Ovary (tissue), 10 donors: ENCODE measurements at places on chromosomes 3 and 15. TPM values are rescaled to one million over a fixed set of nuclear protein-coding genes. Genes with fewer than 3 reads are reported as not detected.

GRCh38 chr3:43994657-43995546 lies 246.8 kb upstream of the TOPAZ1 start:
- no peaks in the 10 kb centered on the region for H3K27me3 ChIP-seq
- no peak for DNase-seq
- no peaks in the 10 kb centered on the region for H3K36me3 ChIP-seq
- no peak overlapping the region for H3K4me3 ChIP-seq
- H3K4me1 ChIP-seq, result peaks cover 19% of the 10 kb centered on the region
- H3K27ac ChIP-seq, result no peak overlapping the region

- no peak overlapping the region for H3K27ac ChIP-seq
- DNase-seq, result no peak
- no peaks in the 10 kb centered on the region for H3K36me3 ChIP-seq
- no peak overlapping the region for H3K4me3 ChIP-seq
- H3K4me1 ChIP-seq, result peaks cover 4% of the 10 kb centered on the region
Observed at GRCh38 chr15:69660658-69661405, 208.2 kb downstream of the RPLP1 start.

DNA sequence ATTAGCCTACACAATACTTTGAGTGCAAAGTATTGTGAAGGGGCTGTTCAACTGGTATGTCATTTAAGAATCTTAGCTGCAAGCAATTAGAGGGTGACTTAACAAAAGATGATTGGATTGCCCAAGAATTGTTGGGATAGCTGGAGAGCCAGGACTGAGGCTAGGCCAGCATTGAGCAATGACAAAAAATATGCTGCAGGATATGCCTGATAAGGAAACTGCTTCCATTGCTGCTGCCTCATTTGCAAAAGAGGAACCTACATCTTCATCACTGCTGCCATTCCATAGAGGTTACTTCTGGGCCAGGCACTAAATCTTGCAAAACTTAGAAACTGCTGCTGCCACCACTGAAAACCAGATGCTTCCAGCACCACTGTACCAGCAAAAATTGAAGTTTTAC lies 108.0 kb upstream of the TBC1D5 start:
- no peaks in the 10 kb centered on the region for H3K36me3 ChIP-seq
- no peaks in the 10 kb centered on the region for H3K4me1 ChIP-seq
- DNase-seq, result no peak

- no peak overlapping the region for H3K27ac ChIP-seq
- no peaks in the 10 kb centered on the region for H3K27me3 ChIP-seq
- no peak for DNase-seq
Observed at GRCh38 chr15:99202176-99202552, 47.2 kb downstream of the TTC23 start.

DNA sequence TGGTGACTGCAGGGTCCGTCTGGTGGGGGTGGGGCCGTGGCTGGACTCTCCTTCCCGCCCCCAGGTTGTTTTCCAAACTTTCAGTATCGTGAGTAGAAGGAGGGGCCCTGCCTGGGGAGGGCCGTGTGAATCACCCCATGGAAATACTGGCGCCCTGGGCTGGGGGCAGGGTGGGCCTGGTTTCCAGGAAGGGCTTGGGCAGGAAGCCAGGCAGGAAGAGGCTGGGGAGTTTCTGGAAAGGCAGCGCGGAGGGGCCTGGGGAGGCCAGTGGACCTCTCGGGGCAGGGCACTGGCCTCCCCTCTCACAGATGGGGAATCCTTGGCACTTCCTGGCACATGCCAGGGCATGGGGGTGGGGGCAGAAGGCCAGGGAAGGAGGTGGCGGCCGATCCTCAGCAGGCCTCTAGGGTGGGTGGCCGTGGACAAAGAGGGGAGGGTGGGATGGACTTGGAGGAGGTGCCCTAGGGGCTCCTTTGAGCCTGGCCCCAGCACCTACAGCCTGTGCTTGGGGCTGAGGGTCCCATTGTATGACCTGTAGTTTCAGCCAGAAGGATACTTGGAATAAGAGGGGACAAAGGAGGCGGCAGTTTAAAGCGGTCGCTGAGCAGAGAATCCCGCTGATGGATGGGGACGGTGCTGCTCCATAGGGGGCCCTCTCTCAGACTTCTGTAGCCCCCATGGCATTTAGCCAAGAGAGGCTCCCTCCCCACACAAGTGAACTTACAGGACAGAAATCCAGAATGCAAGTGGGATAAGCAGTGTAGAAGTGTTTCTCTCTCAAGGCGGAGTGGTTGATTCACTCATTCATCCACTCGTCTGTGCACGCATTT lies 56.5 kb upstream of the GATA2 start:
- DNase-seq, result peak; percentile 54
- H3K36me3 ChIP-seq, result no peaks in the 10 kb centered on the region
- H3K4me1 ChIP-seq, result peaks cover 5% of the 10 kb centered on the region
- H3K4me3 ChIP-seq, result no peak overlapping the region
- H3K27me3 ChIP-seq, result no peaks in the 10 kb centered on the region

DNA sequence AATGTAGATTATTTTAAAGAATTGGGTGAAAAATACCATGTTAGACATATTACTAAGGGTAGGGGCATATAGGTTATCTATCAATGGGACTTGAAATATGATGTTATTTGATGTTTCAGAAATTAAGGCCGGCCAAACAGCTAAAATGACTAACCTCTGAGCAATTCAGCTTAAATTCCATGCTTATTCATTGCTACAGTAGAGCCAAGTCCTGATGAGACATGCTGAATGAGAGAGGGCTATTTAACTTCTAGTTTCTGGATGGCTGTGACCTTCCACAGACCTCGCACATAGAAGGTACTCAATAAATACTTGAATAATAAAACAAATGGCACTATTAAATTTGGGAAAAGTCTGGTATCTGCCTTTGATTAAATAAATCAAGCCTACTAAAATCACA lies 175.6 kb upstream of the WNT5A start:
- no peak overlapping the region for H3K27ac ChIP-seq
- H3K27me3 ChIP-seq, result no peaks in the 10 kb centered on the region
- no peak for DNase-seq
- H3K4me3 ChIP-seq, result no peak overlapping the region
- no peaks in the 10 kb centered on the region for H3K36me3 ChIP-seq
- H3K4me1 ChIP-seq, result no peaks in the 10 kb centered on the region

DNA sequence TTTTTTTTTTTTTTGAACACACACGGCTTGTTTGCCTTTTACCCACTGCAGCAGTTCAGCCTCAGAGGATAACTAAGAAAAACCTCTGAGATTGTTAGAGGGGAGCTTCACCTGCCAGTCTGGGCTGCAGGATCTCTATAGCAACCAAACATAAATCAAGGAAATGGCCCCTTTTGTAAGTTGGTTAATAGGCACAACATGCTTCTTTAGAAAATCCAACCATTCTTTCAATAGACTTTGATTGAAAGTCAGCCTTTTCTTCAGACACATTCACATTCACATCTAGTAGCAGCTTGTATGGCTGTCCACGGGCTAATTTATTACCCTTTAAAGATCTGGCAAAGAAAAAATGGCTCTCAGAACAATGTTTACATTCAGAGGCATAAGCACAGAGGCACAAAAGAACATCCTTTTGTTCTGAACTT lies 136.6 kb upstream of the RARB start:
- no peak overlapping the region for H3K4me3 ChIP-seq
- H3K27ac ChIP-seq, result no peak overlapping the region
- no peak for DNase-seq
- H3K27me3 ChIP-seq, result no peaks in the 10 kb centered on the region
- no peaks in the 10 kb centered on the region for H3K36me3 ChIP-seq
- H3K4me1 ChIP-seq, result no peaks in the 10 kb centered on the region

DNA sequence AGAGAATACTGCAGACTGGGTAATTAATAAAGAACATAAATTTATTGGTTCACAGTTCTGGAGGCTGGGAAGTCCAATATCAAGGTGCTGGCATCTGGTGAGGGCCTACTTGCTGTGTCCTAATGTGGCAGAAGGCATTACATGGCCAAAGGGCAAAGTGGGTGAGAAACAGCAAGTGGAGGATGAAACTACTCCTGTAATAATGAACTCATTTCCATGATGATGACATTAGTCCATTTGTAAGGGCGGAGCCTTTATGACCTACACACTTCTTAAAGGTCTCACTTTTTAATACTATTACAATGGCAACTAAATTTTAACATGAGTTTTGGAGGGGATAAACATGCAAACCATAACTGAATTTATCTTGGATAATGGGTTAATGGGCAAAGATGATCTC lies 139.6 kb upstream of the SGO1 start:
- no peak overlapping the region for H3K4me3 ChIP-seq
- DNase-seq, result no peak
- no peaks in the 10 kb centered on the region for H3K27me3 ChIP-seq
- no peaks in the 10 kb centered on the region for H3K4me1 ChIP-seq
- no peak overlapping the region for H3K27ac ChIP-seq
- H3K36me3 ChIP-seq, result no peaks in the 10 kb centered on the region

GRCh38 chr3:24437326-24437725 lies 57.3 kb downstream of the THRB start:
- no peaks in the 10 kb centered on the region for H3K27me3 ChIP-seq
- no peak overlapping the region for H3K4me3 ChIP-seq
- DNase-seq, result no peak
- no peak overlapping the region for H3K27ac ChIP-seq

DNA sequence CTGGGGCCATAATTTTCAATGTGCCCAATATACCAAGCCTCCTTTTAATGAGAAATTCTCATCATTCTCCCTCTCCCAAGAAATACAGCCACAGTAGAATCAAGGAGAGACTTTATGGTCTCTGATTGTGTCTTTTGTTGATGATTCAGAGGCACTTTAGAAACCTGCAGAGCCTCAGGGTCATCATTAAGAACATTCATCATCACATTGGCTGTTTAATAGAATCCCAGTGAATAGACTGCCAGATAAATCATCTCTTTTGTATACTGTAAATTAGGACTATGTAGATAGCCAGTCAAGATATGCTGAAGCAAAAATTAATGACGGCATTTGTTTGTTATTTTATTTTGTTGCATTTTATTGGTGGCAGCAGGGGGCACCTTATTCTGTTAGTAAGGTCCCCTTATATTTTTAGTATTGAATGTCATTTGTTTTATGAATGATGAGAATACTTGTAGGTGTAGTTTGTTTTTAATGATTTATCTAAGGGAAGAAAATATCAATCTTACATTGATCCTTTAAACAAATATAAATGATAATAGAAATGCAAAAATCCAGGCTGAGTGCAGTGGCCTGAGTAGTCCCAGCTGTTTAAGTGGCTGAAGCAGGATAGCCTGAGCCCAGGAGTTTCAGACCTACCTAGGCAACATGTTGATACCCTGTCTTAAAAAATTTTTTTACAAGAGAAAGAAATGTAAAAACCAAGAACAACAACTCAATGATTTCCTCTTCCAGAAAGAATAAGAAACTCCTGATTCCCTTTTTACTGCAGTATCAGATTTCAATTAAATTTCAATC lies 138.8 kb downstream of the ZBBX start:
- H3K27ac ChIP-seq, result no peak overlapping the region
- H3K4me3 ChIP-seq, result no peak overlapping the region
- no peaks in the 10 kb centered on the region for H3K36me3 ChIP-seq
- DNase-seq, result no peak
- no peaks in the 10 kb centered on the region for H3K27me3 ChIP-seq

DNA sequence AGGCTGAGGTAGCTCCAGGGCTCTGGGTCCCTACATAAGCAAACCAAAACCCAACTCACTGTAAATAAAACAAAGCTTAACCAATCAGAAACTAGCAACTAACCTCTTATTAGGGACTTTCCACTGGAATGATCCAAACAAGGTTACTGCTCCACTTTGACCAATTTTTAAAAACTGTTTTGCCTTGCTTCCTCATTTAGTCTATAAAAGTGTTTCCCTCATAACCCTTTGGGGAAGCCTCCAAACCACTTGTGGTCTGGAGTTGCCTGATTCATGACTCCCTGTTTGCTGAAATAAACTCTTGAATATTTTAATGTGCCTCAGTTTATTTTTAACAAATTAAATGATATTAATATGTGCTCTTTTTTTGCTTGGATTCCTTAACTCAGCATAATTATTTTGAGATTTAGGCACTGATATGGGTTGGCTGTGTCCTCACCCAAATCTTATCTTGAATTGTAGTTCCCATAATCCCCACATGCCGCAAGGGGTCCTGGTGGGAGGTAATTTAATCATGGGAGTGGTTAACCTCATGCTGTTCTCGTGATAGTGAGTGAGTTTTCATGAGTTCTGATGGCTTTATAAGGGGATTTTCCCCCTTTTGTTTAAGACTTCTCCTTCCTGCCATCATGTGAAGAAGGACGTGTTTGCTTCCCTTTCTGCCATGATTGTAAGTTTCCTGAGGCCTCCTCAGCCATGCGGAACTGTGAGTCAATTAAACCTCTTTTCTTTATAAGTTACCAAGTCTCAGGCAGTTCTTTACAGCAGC lies 90.6 kb downstream of the CD200R1L start:
- no peaks in the 10 kb centered on the region for H3K27me3 ChIP-seq
- no peak overlapping the region for H3K27ac ChIP-seq
- H3K4me1 ChIP-seq, result no peaks in the 10 kb centered on the region
- DNase-seq, result no peak
- H3K36me3 ChIP-seq, result no peaks in the 10 kb centered on the region

DNA sequence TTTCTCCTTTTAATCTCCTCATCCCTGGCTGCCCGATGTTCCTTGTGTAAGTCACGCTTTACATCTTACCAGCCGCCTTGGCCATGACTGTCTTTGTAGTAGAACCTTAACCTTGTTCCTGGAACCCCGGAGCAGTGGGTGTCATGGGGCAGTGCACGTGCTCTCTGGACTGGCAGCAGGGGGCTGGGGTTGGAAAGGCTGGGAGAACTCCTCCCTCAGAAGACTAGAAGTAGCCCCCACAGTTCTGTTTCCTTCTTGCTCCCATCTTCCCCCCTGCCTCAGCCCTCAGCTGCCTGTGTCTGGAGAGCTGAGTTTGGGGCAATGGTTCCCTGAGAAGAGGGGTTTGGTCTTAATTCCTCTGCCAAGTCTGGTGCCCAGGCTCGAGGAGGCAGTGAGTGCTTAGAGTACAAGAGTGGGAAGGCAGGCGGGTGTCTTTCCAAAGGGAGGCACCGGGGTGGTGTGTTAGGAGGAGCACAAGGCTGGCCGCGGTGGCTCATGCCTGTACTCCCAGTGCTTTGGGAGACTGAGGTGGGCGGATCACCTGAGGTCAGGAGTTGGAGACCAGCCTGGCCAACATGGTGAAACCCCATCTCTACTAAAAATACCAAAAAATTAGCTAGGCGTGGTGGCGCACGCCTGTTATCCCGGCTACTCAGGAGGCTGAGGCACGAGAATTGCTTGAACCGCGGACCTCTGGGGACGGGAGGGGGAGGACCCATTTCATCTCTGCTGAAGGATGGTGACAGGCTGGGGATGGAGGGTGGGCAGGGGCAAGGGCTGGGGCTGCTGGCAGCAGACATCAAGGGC lies 100.4 kb downstream of the VGLL4 start:
- no peak overlapping the region for H3K4me3 ChIP-seq
- no peaks in the 10 kb centered on the region for H3K27me3 ChIP-seq
- H3K27ac ChIP-seq, result no peak overlapping the region
- H3K36me3 ChIP-seq, result no peaks in the 10 kb centered on the region

DNA sequence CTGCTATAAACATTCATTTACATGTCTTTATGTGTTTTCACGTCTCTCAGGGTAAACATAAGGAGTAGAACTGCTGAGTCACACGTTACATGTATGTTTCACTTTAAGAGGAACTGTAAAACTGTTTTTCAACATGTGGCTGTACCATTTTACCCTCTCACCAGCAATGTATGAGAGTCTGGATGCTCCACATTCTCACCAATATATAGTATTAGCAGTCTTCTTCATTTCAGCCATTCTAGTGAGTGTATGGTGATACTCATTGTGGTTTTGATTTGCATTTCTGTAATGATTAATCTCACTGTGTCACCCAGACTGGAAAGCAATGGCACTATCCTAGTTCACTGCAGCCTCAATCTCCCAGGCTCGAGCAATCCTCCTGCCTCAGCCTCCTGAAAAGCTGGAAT lies 37.1 kb downstream of the PHC3 start:
- no peak overlapping the region for H3K4me3 ChIP-seq
- peaks cover 4% of the 10 kb centered on the region for H3K4me1 ChIP-seq
- H3K27ac ChIP-seq, result no peak overlapping the region
- no peak for DNase-seq

Gene SLC24A5
- not detected for total RNA-seq

Gene TFDP2
- 88.3 TPM for total RNA-seq

Gene CA12
- total RNA-seq, result 3.3 TPM

Gene TMIE
- total RNA-seq, result 0.50 TPM
